ENCODE measurements at places on chromosomes 1 and 21.

DNA sequence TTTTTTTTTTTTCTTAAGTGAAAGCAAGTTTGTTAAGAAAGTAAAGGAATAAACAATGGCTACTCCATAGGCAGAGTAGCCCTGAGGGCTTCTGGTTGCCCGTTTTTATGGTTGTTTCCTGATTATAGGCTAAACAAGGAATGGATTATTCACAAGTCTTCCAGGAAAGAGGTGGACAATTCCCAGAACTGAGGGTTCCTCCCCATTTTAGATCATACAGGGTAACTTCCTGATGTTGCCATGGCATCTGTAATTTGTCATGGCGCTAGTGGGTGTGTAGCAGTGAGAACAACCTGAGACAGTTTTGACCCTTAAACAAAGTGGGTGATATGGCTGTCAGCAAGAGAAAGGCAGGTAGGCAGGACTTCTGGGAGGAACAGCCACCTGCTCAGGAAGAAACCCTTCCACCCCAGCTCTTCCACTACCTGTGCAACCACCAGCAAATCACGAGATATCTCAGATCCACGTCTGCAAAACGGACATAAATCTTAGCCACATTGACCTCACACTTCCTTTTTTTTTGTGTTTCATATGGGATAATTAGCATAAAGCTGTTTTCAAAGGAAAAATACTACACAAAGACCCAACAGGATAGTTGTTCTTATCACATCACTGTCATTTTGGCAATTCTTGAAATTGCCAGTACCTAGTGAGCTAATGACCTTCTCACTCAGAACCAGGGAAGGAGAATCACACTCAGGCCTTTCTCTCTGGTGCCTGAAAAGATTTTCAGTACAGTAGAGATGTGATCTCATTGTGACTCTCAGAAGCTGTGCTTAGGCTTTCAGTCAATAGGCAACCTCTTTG, 34.8 kb upstream of the DUSP10 start:
- DNase-seq: no peak

DNA sequence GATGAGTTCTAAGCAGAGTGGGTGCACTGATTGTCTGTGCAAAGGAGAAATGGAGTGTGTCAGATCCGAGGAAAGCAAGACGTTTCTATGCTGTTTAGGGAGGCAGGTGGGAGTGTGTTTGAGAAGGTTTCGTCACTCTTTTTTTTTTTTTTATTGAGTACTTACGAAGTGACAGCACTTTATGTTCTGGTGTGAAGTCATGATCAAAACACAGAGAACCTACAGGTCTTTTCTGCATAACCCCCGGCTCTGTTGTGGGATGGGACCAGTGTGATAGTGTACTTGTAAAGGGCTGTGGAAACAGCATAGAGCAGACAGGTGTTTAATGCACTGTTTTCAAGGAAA, 26.7 kb downstream of the MIA3 start:
- DNase-seq: no peak

DNA sequence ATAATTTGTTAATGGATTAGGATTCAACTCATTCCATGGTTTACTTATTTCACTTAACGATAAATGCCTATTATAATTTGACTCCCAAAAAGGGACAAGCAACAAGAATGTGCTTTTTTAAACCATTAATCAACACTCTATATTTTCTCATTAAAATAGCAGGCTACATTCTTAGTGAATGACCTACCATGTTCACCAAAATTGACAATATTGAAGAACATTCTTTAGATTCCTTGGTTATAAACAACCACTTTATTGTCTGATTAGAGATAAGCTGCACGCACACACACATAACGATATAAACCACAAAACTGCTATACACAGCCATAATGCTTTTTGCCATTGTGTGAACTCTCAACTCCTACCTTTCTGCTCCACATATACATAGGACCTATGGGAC, 75.4 kb upstream of the LRRC7 start:
- DNase-seq: no peak

DNA sequence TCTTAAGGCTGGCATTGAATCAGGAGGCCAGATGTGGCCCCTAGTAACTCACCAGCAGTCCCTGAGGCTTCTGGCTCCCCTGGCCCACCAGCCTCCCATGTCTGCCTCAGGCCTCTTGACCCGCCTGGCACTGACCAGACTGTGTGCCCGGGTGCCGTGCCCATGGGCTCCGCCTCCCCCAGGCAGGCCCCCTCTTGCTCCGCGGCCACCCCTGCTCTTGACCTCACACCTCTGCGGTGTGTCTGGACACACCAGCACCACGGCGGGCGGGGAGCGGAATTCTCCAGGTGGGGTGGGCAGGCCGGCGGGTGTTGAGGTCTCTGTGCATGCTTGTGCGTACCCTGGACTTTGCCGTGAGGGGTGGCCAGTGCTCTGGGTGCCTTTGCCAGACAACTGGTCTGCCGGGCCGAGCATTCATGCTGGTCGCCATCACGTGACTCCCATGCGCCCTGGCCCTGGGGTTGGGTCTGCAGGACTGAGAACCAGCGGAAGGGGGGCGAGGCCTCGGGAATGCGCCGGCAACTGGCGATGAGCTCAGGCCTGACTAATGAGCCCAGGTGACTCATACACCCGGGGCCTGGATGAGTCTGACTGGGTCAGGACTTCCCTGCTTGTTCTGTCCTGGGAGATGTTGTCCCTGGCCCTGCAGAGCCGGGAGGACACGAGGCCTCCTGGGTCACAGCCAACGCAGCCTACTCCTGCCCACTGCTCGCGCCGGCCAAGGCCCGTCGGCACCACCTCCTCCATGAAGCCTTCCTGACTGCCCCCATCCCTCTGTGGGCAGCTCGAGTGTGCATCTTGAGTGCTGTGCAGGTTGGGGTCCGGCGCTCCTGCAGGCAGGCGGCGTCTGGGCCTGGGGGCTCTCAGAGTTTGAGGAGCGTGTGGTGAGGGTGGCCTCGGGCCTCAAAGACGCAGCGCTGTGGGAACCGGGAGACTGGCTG, 22.6 kb downstream of the COL18A1 start:
- DNase-seq: peak; percentile 81

All from endothelial cell of umbilical vein (primary cell).